ENCODE measurements at places on chromosomes 2 and 18.

DNA sequence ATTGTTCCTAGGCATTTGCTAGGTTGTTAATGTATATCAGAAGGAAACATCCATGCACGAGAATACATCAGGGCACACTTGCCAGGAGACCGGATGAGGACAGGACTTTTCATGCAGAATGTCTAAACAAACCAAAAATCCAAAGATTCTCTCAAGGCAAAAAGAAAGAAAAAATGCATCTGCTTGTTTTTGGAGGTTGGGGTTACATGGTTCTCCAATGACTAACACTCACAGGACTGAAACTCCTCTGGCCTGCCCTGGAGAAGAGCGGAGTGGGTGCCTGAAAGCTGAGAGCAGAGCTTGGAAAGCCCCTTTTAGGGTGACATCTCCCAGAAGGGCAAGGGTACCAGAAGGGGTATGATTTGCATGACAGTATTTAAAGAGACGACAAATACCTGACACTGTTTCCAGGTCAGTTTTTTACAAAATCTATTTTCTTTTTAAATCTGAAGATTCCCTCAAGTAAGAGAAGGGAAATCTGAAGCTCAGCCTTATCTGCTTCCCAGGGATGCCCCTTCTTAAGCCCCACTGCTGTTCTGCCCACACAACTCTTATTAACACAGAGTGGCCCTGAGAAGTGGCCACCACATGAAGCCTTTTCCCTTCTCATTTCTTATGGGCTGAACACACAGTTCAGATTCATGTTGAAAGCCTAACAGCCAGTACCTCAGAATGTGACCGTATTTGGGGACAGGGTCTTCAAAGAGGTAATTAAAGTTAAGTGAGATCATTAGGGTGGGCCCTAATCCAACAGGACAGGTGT, 216.4 kb downstream of the STK39 start:
- DNase-seq = no peak

DNA sequence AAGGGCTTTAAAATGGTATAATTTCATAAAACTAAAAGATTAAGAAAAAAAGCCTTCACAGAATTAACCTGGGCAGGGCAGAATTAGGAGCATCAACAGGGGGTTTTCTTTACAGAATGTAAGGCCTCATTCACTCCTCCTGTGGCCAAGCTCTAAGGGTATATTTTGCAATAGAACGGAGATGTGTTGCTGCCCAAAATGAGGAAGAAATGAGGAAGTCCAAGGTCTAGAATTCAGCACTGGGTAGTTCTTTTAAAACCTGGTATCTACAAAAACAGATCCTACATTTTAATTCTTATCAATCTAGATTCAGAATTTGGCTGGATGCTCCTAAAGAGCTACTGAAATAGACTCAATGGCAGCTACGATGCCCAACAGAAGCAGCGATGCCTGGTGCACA, 101.8 kb downstream of the AKAIN1 start:
- no peak for DNase-seq

GRCh38 chr2:11697103-11697871, 27.3 kb upstream of the NTSR2 start:
- no peak for DNase-seq

- no peak for DNase-seq
Observed at GRCh38 chr2:104849618-104850141, 4.2 kb upstream of the POU3F3 start.

DNA sequence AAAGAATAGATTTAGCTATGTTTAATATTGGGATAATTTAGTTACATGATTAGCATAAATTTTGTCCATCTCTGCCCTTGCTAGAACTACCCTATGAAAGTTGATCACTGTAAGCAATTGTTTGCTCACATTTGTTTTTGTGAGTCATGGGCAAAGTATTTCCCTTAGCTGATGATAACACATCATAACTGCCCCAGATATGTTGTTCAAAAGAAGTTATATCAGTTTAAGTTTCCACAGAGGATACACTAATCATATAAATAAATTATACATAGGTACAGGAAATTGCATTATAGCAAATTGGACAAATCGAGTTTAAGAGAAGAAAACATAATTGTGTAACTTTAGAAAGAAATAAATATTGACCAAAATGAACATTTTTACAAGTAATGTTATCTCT, 223.2 kb upstream of the PIK3C3 start:
- no peak for DNase-seq

DNA sequence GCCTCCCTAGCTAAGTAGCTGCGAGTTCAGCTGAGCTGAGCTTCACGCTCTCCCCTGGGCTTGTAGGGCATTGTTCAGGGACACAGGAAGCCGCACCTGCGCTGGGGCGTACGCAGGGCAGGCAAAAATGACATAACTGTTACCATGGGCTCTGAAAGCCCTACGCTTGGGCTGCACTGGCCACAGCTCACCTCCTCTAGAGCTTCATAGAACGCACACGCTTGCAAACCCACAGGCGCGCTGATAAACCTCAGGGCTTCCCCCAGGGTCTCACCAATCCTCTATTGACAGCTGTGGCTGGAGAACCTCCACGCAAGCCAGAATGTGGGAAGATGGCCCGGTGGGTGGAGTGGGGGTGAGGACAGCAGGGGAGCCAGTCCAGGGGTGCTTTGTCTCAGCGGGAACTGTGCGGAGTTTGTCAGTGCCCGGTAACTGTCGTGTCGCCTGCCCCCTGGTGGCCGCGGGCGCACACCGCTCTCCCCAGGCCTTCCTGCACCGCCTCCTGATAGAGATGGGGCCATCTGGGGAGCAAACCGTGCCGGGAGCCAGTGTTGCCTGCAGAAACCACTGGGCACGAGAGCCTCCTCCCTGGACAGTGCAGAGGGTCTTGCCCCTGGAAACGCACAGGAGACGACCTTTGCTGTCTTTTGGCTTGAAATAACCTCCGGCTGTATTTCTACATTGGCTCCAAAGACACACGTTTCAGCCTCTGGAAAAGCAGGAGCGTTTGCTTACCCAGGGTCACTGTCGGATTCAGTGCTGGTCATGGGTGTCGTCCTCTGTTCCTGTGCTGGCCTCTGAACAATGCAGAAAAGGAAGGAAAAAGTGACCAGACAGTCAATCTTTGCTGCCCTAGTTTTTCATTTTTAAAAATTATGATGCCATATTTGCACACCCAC, 17.0 kb upstream of the CIDEA start:
- no peak for DNase-seq

DNA sequence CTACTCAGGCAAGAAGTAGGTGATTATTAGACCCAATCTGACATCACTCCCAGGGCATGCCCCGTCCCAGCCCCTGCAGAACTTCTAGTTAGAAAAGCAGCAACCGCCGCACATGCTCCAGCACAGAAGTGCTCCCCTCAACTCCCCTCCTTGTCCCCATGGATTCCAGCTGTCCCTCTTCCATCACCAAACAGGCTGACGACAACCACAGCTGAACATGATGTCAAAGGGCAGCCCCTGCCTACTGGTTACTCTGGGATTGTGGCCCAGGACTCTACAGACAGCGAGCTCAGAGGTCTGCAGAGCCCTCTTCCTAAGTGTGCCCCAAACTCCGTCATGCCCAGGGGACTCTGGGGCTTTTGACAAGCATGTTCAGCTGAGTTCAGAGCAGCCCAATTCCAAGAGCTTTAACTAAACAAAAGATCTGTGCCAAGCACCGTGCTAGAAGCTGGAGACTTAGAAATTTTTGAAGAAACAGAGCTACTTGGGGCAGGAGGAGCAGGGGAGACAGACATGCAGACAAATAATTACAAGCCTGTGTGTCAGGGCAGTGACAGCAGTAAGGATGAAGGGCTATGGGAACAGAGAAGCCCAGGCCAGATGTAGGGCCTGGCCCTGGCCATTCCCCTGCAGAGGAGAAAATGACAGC, 148.1 kb downstream of the BCL11A start:
- DNase-seq = no peak

DNA sequence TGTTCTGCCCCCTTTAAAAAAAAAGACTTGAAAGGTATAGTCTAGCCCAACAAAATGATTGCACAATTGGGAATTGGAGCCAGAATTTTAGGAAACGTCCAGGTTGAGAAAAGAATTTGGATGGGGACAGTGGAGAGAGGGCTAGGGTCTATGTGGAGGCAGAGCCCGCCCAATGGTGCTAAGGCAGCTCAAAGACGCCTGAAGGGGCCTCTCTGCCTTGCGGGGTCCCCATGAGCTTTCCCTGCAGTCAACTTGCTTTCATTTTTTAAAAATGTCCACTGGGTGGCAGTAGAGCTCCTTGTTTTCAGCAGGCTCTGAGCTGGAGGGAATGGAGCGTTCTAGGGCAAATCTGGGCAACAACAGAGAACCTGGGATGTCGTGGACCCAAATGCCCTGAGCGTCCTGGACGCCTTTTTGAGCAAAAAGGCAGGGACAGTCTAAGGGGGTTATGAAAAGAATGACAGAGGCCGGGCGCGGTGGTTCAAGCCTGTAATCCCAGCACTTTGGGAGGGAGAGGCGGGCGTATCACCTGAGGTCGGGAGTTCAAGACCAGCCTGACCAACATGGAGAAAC, 40.2 kb upstream of the ITM2C start:
- no peak for DNase-seq

DNA sequence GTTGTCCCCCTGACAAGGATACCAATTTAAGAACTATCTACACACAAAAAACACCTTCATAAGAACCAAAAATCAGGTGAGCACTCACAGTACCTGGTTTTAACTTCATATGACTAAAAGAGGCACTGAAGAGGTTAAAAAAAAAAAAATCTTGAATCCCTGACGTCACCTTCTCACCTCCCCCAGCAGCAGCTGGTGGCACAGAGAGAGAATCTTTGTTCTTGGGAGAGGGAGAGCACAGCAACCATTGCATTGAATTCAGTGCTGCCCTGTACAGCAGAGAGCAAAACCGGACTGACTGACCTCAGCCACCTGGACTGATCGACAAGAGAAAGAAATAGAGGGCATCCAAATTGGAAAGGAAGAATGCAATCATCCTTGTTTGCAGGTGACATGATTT, 566.0 kb downstream of the TMX3 start:
- no peak for DNase-seq

DNA sequence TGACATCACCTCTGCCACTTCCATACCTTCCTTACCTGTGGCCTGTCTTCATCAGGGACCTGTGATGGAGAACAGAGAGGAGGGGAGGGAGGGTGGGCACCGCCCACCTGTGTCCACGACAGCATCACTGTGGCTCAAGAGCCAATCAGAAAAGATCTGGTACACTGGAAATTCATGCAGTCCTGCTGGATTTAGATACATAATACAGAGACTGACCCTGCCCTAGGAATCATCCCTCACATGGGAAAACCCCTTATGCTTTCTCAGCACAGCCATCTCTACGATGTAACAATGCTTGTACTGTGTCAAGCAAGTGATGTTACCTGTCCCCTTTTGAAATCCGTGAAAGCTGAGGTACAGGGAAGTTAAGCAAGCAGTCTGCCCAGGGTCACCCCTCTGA, 145.6 kb upstream of the EPAS1 start:
- no peak for DNase-seq

Measured in cortex of kidney (tissue), 1 donor.